Foreskin melanocyte (primary cell): ENCODE measurements at places on chromosomes 6 and 20.

DNA sequence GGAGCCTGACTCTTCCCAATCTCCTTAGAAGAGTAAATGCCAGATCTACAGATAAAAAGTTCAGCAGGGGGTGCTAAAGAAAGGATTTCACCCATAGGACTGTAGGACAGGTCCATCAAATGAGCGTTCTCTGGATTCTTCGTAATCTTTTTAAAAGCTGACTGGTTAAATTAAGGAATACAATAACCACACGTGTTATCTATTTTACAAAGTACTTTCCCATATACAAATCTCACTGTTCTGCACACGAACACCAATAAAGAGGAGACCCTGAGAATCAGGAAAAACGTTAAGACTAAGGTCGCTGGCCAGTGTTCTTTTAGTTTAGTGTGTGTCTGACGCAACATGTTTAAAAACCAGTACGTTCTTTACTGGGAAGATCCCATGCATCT lies 542 bp downstream of the TUBE1 start:
- DNase-seq, result peak; percentile 63

DNA sequence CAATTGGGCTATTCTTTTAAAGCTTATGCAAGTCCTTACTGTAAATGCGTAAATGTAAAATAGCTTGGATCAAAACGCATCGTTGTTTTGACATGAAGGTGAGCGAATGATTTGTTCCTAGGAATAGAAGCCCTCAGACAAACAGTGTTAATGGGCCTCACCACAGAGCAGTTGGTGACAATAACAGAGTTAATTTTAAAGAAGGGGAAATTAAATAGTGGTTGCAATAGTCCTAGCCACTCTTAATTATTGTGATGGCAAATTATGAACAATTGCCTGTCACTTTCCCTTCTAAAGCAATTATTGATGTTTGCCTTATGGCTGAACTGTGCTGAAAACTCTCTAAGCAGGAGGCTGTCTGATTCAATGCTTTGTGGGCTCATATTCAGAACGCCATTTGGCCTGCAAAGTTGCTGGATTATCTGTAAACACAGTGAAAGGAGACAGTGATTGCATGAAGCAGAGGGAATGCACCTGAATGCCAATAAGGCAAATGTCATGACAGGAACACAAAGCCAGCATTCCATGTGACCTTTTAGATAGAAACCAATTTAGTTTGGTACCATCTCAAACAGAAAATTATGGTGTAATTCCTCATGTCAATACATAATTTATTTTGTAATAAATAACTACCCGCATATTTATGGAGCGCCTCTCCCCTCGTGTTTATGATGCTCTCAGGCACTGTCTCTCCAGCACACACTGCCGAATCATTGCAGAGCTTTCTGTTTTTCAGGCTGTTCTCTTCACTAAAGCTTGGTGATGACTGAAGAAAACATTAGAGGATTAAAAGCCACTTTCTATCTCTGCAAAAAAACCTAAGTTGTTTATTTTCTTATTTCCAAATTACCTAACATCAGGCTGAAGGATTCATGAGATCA lies 387.5 kb downstream of the HACE1 start:
- DNase-seq, result no peak

DNA sequence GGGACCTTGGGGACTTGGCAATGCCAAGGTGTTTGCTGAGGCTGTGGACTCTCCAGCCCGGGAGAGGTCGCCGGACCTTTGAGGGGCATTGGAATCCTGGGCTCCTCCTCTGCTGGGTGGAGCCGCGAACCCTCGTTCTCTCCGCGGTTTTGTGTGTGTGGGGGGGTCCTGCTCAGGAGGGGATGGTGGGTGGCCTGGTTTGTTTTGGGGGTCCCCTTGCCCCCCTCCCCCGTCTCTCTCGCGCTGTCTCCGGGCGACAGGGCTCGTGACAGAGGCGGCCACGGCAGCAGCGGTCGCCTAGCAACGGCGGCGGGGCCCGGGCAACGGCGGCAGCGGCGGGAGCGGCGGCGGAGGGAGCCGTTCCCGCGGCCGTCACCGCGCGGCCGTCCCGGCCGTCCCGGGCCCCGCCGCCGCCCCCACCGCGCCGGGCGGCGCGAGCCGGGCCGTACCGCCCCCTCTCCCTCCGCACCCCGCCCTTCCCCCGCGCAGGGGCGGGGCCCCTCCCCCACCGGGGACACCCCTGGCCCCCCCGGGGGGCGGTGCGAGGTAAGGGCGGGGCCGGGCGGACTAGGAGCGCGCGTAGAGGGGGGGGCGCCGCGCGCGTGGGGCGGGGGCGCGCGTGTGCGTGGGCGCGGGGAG lies 7.8 kb downstream of the SYNGAP1 start:
- DNase-seq, result no peak

DNA sequence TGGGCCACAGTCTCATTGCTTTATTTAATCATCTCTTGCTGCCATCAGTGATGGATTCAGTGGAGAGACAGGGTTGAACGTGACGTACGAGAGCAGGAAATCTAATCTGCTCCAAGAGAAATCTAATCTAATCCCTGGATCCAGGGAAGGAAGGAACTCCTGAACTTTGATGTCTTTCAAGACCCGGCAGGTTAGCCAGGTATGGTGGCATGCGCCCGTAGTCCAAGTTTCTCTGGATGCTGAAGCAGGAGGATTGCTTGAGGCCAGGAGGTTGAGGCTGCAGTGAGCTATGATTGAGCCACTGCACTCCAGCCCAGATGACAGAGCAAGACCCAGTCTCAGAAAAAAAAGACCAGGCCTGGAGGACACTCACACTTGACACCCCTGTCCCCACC lies 11.4 kb upstream of the PGC start:
- DNase-seq, result no peak

DNA sequence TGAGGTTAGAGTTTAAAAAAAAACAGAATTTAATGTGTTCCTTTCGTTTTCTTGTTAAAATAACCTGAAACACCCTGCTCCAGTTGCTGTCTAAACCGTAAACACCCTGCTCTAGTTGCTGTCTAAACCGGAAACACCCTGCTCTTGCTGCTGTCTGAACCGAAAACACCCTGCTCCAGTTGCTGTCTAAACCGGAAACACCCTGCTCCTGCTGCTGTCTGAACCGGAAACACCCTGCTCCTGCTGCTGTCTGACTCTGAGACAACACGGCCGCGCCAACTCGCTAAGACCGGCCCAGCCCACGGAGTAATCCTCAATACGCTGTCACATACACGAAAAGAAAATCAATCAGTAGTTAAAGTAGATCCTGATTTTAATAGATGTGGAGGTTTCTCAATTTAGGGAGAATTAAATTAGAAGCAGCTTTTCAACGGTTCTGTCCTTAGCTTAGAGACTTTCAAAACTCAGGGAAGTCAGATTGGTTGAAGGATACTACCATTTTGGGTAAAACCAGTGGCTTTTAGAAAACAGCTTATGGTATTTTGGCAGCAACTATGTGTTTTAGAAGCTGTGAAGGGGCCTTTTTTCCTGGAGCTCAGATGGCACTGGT lies 98.3 kb downstream of the RAMACL start:
- DNase-seq, result no peak

DNA sequence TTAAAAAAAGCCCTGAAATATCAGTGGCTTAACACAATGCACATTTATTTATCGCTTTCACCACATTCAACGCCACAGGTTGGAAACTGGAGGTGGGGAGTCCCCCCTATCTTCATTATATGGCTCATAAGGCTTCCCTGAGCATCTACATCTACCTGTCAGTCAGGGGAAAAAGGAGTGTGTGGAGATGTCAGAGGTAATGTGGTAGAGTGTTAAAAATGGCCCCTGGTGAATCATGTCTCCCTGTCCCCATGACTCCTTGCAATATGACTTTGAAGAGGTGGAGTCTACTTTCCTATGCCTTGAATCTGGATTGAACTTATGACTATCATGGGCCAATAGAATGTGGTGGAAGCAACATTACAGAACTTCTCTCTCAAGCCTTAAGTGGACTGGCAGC lies 65.5 kb upstream of the BTBD3 start:
- no peak for DNase-seq

DNA sequence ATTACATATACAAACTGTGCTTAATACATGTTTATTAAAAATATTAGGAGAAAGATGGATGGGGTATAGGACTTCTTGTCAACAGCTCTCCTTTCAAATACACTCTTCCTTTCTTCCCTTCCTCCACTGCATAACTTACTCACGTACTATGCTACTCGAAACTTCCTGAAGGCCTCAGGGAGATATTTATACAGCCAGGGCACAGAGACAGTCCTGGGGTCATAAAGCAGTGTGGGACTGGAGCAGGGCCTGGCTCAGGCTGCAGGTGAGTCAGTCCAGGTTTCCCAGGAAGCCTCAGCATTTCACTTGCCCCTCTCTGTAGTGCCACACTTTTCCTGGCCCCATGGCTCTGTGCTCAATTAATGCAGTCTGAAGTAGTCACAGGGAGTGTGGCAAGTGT lies 157.0 kb downstream of the UBE3D start:
- DNase-seq, result no peak

DNA sequence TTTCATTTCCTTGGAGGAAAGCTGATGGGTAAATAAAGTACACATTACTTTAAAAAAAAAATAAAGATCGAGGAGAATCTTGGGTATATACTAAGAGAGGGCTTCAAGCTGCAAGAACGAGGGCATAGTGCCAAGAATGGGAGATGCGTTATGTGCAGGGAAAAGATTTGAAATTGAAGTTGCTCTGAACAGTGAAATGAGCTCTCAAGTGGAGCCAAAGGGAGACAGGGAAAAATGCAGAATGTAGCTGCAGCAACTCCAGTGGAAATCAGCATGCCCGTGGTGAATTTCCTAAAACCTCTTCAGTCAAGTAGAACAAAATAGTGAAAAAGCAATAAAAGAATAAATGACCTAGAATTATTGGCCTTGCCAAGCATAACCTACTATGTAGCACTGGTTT lies 11.4 kb upstream of the COL9A1 start:
- DNase-seq, result no peak
